Endothelial cell (in vitro differentiated cells): ENCODE measurements at places on chromosomes 3 and 15.
A peak's percentile ranks its signal among the peaks of the same experiment; 100 is the strongest.

GRCh38 chr3:20079621-20080020 lies 39.4 kb downstream of the KAT2B start:
- no peak for DNase-seq

DNA sequence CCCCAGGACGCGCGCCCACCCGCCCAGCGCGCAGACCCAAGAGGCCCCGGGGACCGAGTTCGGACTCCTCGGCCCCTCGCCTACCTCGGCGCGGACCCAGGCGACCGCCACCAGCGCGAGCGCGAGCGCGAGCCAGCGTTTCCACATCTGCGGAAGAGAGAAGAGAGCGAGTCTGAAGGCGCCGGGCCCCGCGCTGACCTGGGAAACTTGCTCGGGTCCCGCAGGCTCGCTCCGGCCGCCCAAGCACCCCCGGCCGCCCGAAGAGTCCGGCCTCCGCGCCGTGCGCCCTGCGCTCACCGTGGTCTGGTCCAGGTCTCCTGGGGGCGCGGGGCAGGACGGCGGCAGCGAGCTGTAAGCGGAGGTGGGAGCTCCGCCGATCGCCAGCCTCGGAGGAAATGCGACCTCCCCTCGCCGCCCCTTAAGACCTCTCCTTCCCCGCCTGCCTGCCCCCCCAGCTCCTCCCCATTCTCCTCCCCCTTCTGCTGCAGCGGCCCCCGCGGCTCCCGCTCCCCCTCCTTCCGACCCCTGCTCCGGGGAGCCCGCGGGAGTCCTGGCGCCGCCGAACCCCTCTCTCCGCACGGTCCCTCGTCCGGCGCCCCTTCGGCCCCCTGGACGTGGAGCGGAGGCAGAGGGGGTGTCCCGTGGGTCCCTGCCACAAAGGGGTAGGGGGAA lies at the start of gene FSTL1:
Gene FSTL1, minus strand, starts transcription at position 393 of the 672 bp plus-strand sequence. Its CDS starts 246 bp downstream, at position 147.
- DNase-seq = peak; percentile 69

DNA sequence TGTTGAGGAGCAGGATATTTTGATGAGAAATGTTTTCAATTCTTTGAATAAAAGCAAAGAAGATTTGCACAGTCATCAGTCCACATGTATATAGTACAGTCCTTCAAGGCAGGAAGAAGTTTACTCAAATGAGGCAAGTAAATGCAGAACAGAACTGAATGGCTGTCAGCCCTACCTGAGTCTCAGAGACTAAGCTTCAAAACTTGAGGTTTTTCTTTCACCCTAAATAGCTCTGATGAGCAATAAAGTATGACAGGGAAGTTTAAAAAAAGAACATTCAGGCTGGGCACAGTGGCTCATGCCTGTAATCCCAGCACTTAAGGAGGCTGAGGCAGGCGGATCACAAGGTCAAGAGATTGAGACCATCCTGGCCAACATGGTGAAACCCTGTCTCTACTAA lies 232.5 kb downstream of the SUCLG2 start:
- DNase-seq = no peak

- no peak for DNase-seq
Observed at GRCh38 chr3:110518031-110518430, 553.6 kb upstream of the NECTIN3 start.

- DNase-seq = no peak
Observed at GRCh38 chr3:12049675-12050074, 45.5 kb downstream of the SYN2 start.

DNA sequence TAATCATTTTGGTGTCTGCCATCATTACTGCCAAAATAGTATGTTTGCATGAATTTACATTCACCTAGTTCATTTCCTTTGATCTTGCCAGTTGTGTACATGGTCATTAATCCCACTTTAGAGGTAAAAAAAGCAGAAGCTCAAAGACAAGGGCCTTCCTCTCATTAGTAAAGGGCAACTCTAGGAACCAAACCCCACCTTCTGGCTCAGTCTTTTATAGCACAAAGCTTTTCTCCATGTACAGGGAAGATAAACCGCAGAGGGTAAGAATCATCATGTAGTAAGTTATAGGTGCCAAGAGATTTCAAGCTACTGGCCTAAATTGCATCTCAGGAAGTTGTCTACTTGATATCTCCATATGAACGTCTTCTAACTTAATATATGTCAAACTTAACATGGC lies 19.3 kb upstream of the SPG21 start:
- no peak for DNase-seq

DNA sequence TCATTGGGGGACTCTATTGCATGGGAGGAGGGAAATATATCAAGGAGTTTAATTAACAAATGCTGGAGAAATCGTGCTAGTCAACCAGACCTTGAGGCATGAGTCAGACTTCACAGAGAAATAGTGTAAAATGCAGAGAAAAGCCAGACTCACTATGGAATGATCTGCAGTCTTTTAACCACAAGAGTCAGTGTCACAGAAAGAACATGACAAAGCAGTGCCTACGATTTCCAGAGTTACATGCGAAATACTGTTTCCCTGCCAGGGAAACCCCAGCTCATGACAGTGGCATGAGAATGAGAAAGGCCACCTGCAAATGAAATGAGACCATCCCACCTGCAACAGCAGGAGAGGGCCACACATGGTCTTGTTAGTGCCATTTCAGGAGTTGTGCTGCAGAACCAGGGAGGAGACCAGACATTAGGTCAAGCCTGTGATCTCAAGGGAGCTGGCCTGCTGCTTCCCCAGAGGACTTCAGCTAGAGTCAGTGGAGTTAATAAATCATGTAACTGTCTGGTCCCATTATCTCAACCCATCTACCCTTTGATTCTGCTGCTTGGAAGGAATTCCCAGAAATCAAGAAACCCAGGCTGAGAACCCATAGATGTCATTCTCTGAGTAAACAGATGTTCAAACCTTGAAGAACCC lies 79.0 kb downstream of the ERC2 start:
- no peak for DNase-seq

DNA sequence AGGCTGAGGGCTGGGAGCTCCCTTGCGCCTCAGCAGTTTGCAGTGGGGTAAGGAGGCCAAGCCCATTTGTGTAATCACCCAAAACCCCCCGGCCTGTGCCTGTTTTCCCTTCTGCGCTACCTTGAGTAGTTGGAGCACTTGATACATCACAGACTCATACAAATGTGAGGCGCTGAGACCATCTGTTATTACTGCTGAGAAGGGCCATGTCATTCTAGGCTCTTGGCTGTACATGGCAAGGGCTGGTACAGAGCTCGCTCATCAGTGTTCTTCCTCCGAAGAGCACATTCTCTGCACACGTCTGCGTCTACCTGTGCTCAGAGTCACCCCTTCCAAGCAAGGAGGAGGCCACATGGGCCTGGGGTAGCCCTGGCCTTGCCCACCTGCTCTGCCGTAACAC lies 9.3 kb downstream of the PLA2G4B start:
- no peak for DNase-seq

GRCh38 chr15:61584410-61584809 lies 355.3 kb upstream of the RORA start:
- DNase-seq = no peak

GRCh38 chr3:77303955-77304699 lies 264.2 kb downstream of the ROBO2 start:
- no peak for DNase-seq

- DNase-seq = no peak
Observed at GRCh38 chr15:94300612-94301011, 69.3 kb downstream of the MCTP2 start.

- DNase-seq = no peak
Observed at GRCh38 chr15:92580521-92580920, 75.1 kb downstream of the FAM174B start.

DNA sequence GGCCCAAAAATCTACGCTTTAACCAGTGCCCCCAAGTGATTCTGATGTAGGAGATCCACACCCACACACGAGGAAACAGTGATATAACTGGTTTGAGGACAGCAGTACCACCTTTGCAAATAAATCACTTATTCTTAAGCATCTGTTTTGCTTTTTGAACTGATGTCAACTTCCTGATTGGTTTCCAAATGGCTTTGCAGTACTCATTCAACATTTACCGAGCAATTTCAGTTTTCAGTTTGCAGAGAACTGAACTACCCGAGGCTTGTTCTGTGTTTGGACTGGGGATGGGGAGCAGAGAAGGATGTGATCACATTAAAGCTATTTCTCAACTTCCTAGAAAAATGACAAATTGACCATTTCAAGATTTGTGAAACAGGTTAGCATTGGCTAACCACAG lies 1.1 kb upstream of the GYG1 start:
- DNase-seq = no peak

GRCh38 chr3:135034891-135035440 lies 239.9 kb downstream of the EPHB1 start:
- DNase-seq = no peak

GRCh38 chr3:101065962-101066361 lies 72.7 kb upstream of the ABI3BP start:
- no peak for DNase-seq

DNA sequence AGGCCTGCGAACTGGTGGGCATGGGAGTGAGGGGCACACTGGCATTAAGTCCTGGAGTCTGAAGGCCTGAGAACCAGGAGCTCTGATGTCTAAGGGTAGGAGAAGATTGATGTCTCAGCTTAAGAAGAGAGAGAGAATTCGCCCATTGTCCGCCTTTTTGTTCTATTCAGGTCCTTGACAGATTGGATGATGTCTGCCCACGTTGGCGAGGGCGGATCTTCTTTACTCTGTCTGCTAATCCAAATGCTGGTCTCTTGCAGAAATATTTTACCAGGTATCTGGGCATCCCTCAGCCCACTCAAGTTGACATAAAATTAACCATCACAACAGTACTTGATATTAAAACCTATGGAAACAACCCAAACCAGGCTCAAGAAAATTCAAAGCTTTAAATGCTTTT lies 44.1 kb downstream of the MAP6D1 start:
- no peak for DNase-seq

GRCh38 chr3:89851974-89852621 lies 744.7 kb downstream of the EPHA3 start:
- peak; percentile 80 for DNase-seq

- DNase-seq = no peak
Observed at GRCh38 chr3:79247725-79248043, 520.1 kb downstream of the ROBO1 start.

GRCh38 chr3:184694133-184694665 lies 17.7 kb downstream of the MAGEF1 start:
- no peak for DNase-seq

GRCh38 chr3:46609212-46609721 lies 3.1 kb upstream of the FAM240A start:
- no peak for DNase-seq
